ENCODE measurements at places on chromosomes 12 and 14.

- no peak for DNase-seq
Observed at GRCh38 chr14:78154827-78155226, 15.3 kb upstream of the NRXN3 start.

GRCh38 chr12:131911028-131911650 lies 16.7 kb downstream of the ULK1 start:
- DNase-seq = no peak

- DNase-seq = no peak
Observed at GRCh38 chr14:39154594-39155189, 15.4 kb downstream of the TRAPPC6B start.

- DNase-seq = no peak
Observed at GRCh38 chr12:48028541-48029431, 24.5 kb upstream of the COL2A1 start.

DNA sequence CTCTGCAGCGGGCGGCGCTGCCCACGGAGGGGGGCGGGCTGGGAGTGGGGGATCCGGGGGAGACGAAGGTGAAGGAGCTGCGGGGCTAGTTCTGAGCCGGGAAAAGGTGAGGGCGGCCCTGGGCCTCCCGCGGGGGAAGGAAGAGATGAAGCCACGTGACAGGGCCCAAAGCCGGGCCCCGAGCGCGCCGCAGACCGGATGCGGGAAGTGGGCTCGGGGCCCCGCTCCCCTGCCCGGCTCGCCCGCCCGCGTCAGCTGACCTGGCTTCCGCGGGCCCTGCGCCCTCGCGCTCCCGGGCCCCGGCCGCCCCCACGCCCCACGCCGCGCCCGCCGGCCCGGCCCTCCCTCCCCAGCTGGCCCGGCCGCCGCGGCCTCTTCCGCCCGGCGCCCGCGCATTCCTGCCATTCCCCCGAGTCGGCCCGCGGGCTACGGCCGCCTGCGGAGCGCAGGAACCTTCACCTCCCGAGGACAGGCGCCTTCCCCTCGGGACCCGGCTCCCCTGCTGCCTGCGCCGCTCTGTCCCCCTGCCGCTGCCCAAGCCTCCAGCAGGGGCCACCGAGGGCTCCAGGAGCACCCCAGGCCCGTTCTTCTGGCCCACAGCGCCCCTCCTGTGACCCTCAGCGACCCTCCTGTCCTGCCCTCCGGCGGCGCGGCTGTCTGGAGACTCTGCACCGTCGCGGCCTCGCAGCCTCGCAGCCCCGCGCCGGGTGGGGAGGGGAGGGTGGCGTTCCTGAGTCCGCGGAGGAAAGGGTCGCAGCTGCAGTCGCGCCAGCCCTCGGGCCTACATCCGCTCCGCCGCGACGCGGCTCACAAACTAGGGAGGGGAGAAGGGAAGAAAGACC lies 20.4 kb downstream of the NINJ2 start:
- peak; percentile 45 for DNase-seq

DNA sequence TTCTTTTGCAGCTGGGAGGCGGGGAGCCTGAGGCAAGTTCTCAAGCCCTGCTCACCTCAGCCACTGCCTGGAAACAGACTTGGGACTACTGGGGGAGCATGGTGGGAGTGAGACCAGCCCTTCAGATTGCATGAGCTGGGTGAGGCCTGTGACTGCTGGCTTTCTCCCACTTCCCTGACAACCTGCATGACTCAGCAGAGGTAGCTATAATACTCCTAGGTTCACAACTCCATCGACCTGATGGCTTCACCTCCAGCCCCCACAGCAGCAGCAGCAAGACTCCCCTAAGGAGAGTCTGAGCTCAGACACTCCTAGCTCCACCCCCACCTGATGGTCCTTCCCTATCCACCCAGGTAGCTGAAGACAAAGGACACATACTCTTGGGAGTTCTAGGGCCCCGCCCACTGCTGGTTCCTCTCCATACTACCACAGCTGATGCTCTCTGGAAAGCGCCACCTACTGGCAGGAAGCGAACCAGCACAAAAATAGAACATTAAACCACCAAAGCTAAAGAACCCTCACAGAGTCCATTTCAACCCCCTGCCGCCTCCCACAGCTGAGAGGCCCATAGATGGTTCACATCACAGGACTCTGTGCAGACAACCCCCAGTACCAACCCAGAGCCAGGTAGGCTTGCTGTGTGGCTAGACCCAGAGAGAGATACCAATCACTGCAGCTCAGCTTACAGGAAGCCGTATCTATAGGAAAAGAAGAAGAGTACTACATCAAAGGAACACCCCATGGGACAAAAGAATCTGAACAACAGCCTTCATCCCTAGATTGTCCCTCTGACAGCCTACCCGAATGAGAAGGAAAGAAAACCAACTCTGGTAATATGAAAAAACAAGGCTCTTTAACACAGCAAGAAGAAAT lies 68.7 kb downstream of the RPAP3 start:
- DNase-seq = peak; percentile 7

- no peak for DNase-seq
Observed at GRCh38 chr12:72274931-72275330, 2.8 kb downstream of the TRHDE start.

- no peak for DNase-seq
Observed at GRCh38 chr12:88310069-88310468, 168.0 kb downstream of the TMTC3 start.

DNA sequence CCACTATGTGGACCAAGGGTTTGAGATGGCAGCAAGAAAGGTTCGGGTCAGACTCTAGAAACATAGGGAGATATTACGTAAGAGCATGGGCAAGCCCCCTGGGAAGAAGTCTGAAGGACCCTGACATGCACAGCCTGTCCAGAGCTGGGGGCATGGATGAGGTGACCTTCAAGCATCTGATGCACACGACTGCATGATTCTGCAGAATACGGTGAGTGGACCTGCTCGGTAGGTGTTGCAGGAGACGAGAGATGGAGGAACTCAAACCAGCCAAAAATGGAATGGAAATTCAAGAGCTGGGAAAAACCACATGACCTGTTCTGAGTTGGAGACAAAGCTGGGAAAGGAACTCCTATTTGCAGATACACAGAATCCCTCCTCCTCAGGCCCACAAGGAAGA lies 43.6 kb downstream of the ANO2 start:
- DNase-seq = no peak

DNA sequence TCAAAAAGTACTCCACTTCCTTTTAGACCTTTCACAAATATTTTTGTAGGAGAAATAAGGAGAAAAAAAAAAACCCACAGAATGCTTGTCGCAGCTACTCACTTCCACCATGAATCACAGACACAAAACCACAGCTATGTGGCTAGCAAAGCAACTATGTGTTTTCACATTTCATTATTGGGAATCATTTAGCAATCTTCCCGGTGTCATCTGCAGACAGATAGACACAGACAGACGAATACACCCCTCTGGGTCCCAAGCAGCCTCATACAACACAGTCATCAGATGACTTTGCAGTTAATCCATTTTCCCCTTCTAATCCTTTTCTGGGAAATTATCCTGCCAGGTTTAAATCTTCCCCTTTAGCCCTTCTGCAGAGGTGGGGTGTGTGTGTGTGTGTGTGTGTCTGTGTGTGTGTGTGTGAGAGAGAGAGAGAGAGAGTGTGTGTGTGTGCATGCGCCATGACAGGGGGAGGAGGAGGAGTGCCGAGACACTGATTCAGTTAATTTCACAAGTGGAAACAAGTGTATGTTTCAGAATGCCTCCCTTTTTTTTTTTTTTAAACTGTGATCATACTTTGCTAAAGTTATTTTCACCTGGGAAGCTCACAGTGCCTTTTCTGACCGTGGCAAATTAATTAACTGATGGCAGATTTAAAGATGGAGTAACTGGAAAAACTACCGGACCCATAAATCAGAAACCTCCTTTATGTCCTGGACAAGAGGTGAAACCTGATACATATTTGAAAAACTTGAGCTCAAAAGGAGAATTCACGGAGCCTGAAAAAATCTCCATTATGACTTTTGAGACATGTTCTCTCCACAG lies 39.9 kb downstream of the LTBP2 start:
- DNase-seq = no peak

DNA sequence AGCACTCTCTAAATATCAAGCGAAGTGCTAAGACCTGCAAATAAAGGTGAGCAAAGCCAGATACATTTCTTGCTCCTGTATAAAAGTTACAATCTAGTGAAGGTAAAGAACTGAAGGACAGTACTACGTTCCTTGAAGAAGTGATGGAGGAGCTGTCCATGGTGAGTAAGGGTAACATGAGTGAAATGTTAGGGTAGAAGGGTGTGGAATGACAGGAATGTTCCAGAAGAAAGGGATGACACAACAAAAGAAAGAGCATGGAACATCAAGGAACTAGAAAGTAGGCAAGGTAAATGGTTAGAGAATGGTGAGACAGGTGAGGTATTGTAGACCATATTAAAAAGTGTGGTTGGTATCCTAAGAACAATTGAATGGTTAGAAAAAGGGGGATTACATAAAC lies 272.4 kb downstream of the ACSS3 start:
- no peak for DNase-seq

Measured in stimulated activated CD4-positive, alpha-beta T cell treated with anti-CD3 and anti-CD28 coated beads, Interleukin-1b, Interleukin-23, amount 100 ng/mL, for 24 hours (primary cell).